ENCODE measurements at places on chromosomes 11 and 22.

GRCh38 chr11:61713464-61713863, 33.3 kb downstream of the DAGLA start:
- DNase-seq, result no peak

DNA sequence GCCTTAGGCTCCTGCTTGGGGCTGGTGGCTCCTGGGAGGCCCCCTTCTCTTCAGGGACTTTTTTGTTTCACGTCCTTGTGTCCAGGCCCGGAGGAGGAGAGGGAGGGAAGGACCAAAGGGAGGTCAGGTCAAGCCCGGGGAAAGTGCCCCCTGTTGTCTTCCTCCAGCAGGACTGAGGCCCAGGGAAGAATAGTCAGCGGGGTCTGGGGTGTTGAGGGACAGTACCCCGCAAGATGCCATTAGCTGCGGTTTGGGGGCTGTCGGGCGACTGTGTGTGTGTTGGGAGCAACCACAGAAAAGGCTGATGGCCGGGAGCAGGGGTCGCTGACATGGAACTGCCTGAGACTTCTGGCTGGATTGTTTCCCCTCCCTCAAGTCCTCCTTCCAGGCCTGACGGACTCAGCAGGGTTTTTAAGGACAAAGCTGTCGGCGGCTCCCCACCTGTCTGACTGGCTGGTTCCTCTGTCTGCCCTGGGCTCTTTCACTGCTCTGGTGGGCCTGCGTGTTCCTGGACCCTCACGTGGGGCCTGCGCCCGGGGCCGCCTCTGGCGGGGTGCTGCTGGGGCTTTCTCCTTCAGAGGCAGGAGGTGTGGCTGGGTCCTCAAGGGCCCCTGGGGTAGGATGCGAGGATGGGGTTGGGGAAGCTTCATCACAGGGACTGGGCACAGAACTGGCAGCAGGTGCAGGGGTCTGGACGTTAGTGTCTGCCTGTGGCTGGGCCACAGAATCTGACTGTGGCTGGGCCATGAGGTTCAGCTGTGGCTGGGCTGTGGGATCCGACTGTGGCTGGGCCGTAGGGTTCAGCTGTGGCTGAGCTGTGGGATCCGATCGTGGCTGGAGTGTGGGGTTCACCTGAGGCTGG, 1.5 kb downstream of the GPR152 start:
- DNase-seq, result no peak

DNA sequence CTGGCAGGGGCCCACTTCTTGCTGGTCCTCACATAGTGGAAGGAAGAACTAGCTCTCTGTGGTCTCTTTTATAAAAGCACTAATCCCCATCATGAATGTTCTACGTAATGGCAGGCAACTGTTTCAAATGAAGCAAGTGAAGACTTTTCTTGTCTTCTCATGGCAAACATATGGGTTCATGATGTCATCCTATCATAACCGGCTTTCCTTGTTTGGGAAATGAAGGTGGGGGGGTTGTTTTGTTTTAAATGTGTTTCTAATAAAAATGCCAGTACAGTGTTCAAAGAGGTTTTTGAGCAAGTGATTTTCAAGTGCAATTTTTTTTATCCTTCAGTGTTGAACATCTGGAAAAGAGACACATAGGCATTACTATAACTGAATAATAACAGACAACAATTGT, 33.4 kb downstream of the REXO2 start:
- DNase-seq, result no peak

- no peak for DNase-seq
Observed at GRCh38 chr11:102010776-102011494, 36.3 kb upstream of the CFAP300 start.

DNA sequence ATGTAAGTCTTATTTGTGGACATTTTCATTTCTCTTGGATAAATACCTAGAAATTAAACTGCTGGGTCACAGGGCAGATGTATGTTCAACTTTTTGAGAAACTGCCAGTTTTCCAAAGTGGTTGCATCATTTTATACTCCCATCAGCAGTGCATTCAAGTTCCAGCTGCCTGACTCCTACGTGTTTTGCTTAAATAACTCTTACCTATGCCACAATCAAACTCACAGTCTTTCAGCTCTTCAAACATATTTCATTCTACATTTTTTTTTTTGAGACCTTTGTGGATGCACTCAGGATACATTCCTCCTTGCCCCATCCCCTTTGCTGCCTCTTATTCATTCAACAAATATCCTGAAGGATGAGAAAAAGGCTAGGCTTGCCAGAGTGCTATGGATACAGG, 9.2 kb downstream of the TCF20 start:
- DNase-seq, result no peak
